GDM1 (cell line): ENCODE measurements at places on chromosomes 7 and 10.
A peak's percentile ranks its signal among the peaks of the same experiment; 100 is the strongest.

GRCh38 chr10:54550016-54550415 is 251.0 kb downstream of the PCDH15 start:
- no peak for DNase-seq

- peak; percentile 89 for DNase-seq
Observed at GRCh38 chr7:118129041-118129795, 54.7 kb upstream of the LSM8 start.

DNA sequence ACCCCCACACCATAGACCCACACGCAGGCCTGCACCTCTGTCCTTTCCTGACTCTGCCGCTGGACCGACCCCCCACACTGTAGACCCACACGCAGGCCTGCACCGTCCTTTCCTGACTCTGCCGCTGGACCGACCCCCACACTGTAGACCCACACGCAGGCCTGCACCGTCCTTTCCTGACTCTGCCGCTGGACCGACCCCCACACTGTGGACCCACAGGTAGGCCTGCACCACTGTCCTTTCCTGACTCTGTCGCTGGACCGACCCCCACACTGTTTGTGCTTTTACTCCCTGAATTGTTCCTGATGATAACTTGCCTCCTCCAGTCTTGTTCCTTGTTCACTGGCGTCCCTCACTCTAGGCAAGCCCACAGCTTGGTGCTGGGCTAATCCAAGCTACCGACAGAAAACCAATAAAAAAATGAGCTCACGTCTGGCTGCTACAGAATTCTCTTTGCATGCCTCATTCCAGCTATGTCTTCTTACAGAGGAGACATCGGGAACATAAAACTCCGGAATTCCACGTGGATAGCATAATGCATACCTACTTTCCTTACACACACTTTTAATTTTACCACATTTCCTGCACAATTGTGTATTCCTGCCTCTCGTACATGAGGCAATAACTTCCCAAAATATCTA is 494.3 kb downstream of the PTPRN2 start:
- no peak for DNase-seq

DNA sequence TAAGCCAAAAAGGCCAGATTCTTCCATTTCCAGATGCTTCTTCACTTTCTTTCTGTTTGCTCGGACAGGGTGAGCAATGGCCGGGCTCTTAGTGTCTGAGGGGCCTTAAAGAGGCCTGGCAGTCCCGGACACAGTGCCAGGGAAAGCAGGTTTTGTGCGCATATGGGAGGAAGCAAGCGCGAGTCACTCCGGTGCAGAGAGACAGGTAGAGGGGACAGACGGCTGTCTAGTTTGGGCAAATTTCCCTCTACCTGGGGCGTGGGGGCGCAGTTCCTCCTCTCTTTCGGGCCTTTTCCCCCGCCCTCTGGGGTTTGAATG is 4.7 kb downstream of the NEUROD6 start:
- DNase-seq: no peak

GRCh38 chr10:121899727-121900126 is 28.1 kb downstream of the ATE1 start:
- no peak for DNase-seq

DNA sequence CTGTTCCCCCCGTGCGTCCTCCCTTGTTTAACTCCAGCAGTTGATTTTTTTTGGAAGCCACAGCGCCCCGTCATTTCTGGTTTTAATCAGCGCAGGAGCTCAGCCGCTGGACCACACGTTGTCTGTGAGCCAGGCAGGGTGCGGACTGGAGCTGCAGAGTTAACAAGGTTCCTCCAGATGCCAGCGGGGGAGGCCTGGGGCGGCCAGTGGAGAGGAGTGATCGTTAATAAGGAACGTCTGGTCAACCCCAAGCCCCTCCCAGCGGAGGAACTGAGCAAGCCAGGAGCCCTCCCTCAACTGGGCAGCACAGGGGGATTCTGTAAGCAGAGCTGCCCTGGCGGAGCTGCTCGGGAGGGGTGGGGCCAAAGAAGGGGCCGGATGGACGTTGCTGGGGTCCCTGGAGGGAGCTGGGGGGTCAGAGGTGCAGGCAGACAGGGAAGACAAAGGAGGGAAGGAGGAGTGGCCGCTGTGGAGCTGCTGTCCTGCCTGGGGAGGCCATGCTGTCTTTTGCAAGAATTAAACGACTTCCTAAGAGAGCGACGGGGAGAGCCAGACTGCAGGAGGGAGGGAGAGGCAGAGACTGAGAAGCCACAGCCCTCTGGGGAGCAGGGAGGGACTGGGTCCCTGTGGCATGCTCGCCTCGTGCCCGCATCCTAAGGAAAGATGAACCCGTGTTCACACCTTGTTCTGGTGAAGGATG is 537.1 kb upstream of the FOXK1 start:
- no peak for DNase-seq

GRCh38 chr7:37415629-37416028 is 33.0 kb downstream of the ELMO1 start:
- no peak for DNase-seq

- DNase-seq: no peak
Observed at GRCh38 chr10:75681334-75681733, 249.9 kb downstream of the LRMDA start.

- DNase-seq: no peak
Observed at GRCh38 chr7:100875356-100875751, 451 bp downstream of the SRRT start.

DNA sequence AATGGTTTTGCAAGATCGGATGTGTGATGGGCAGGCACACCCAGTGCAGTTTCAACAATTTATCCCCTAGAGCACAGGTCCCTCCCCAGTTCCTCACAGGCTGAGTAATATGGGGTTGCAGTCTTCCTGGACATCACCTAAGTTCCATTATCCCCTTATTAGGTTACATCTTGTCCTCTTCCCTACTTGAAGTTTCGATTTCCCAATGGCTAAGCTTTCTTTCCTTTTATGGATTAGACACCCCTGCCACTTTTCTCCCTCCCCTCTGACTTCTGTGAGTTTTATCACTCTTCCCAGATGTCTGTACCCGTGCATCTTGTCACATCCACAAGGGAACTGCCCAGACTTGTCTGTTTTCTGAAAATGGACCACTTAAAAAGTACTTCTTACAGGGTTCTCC is 2.4 kb upstream of the NIPSNAP2 start:
- no peak for DNase-seq

DNA sequence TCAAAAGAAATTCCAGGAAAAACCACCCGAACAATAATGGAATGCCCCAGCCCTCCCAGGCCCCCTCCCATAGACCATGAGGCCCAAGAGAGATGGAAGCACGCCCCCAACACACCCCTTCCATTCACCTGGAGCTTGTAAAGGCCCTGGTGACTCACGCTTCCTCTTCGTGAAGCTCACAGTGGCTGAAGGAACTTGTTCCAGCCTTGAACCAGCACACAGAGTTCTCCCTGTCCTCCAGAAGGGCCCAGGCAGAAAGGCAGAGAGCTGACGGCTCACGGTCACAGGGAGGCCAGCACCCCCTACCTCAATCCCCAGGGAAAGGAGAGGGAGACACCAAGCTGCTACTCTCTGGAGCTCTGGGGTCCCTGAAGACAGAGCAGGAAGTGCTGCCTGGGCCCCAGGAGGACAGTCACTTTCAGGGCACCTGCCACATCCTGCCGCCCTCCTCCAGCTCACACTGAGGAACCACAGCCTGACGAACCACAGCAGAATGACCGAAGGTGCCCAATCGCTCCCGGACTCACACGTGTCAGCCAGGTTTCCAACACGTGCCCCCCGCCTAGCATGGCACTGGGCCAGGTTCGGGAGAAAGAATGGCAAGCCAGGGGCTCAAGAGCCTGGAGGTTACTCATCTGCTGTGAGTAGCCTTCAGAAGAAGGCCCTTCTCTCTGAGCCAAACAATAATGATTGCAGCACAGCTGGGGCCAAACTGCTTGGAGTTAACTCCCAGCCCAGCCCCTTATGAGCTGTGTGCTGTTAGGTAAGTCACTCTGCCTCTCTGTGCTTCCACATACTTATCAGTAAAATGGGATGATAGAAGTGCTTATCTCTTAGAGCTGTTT is 52.8 kb downstream of the DLG5 start:
- peak; percentile 61 for DNase-seq

GRCh38 chr7:126778101-126778500 is 474.6 kb downstream of the GRM8 start:
- no peak for DNase-seq

DNA sequence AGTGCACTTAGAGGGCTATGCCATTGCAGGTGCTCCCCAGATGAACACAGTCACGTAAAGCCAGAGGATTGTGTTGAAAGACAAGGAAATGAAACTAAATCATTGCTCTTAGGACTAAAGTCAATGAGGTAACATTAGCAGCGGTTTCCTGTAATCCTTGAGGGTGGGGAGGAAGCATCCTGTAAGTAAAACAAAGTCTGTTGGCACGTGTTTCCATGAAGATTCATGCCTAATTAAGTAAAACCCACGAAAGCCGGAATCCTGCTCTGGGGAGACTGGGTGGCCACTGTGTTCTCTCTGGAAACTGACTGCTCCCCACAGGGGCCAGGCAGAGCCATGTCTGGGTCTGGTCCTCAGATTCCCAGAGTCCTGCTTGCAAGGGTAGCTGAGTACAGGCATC is 18.3 kb downstream of the STEAP1B start:
- DNase-seq: no peak

DNA sequence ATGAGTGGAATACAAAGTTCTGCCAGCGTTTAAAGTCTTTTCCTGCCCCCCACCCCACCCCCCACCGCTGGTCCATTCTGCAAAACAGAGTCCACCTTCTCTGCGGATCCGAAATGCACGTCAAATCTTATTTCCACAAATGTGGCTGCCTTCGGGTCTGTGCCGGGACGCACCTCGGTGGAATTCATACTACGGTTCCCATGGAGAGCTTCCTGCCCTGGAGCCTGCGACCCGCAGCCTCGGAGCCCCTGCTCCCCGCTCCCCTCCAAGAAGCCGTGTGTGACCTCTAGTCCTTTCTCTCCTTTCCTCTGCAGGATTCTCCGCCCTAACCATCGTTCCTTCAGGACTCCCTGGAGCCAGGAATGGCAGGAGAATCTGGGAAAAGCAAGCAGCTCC is 12.5 kb upstream of the CALML5 start:
- no peak for DNase-seq

GRCh38 chr7:100366411-100367250 is 6.7 kb upstream of the PILRA start:
- DNase-seq: peak; percentile 29
